ENCODE measurements at places on chromosomes 13 and 19.

GRCh38 chr13:49679246-49679645 lies 12.0 kb downstream of the EBPL start:
- no peak for DNase-seq

- DNase-seq, result no peak
Measured at GRCh38 chr19:3386447-3387234, 20.3 kb downstream of the NFIC start.

GRCh38 chr13:35164324-35164932 lies 222.4 kb downstream of the NBEA start:
- peak; percentile 6 for DNase-seq

DNA sequence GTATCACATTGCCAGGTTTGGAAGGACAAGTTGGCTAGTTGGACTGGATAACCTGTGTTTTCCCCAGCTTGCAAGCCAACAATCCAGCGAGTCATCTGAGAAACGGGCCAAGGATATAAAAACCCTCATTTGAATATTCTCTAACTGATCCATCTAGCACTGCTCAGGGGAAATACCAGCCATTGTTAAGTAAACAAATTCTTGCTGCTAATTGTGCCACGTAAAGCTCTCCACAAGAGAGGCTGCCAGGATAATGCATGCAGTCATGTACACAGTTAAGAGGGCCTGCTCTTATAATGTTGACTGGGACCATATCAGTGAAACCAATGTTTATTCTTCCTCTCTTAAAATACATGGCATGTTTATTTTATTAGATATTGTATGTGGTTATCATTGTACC lies 663.2 kb upstream of the SGCG start:
- DNase-seq, result no peak

- peak; percentile 87 for DNase-seq
Measured at GRCh38 chr19:40191836-40192646, 815 bp downstream of the MAP3K10 start.
